GOT3 (cell line): ENCODE measurements at places on chromosomes 11 and 22.

GRCh38 chr11:109416601-109417000 is 5.4 kb upstream of the C11orf87 start:
- DNase-seq, result no peak

DNA sequence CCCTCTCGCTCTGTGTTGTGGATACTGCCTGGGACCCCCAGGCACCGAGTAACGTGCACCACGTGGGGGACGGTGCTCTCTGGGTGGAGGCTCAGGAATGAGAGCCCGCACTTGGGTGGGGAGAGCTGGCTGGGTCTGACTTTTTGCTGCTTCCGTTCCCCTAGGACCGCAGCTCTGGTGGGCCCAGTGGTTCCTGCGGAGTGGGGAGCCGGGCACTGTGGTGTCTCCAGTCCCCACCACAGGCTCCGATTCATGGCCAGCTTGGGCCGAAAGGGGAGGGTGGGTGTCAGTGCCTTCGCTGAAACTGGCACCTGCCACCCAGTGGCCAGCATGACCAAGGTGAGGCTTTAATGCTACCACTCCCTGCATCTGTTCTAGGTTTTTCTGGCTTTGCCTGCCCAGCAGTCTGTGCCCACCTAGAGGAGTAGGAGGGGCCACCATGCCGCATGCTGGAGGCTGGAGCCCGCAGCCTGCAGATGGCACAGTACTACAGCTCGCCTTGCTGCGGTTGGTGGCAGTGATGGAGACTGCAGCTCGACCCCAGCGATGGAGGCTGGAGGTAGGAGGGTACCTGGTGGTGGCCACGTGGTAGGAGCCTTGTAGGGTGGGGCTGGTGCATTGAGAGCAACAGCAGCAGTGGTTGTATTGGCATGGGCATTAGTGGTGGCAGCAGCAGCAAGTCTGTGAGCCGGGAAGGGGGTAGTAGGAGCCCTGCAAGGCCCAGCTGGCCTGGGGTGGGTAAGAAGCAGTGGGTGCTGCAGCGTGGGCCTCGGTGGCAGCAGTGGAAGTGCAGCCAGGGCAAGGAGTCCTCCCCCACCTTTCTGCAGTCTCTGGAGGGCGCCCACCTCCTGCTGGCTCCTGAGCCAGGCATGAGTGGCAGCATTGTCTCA is 118.8 kb upstream of the VPREB1 start:
- no peak for DNase-seq

DNA sequence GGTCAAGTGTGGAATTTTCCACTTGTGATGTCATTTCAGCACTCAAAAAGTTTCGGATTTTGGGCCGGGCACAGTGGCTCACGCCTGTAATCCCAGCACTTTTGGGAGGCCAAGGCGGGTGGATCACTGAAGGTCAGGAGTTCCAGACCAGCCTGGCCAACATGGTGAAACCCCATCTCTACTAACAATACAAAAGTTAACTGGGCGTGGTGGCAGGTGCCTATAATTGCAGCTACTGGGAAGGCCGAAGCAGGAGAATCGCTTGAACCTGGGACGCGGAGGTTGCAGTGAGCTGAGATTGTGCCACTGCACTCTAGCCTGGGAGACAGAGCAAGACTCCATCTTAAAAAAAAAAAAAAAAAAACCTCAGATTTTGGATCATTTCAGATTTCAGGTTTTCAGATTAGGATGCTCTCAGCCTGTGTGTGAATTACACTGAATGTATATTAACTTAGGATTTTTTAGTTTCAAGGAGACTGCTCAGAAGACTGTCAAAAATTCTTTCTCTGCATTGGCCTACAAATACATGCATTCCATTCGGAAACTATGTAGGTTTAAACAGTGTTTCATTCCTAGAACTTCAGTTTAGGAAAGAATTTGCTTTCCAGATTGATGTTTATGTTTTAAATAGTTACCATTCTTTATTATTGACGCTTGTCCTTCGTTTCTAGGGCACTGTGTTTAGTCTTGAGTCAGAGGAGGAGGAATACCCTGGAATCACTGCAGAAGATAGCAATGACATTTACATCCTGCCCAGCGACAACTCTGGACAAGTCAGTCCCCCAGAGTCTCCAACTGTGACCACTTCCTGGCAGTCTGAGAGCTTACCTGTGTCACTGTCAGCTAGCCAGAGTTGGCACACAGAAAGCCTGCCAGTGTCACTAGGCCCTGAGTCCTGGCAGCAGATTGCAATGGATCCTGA is 48.0 kb downstream of the BID start:
- DNase-seq, result no peak

- DNase-seq, result no peak
Measured at GRCh38 chr11:4523666-4524065, 21.3 kb upstream of the OR52M1 start.

GRCh38 chr11:92413757-92414513 is 189.3 kb downstream of the FAT3 start:
- DNase-seq, result no peak

DNA sequence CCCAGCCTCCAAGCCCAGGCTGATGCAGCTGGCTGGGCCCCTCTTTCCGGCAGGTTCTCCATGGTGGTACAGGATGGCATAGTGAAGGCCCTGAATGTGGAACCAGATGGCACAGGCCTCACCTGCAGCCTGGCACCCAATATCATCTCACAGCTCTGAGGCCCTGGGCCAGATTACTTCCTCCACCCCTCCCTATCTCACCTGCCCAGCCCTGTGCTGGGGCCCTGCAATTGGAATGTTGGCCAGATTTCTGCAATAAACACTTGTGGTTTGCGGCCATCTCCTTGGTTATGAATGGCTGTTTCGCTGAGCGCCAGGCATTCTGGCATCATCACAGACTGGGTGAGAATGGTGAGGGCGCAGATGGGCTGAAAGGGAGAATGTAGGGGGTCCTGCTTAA is 3.6 kb downstream of the PRDX5 start:
- no peak for DNase-seq

DNA sequence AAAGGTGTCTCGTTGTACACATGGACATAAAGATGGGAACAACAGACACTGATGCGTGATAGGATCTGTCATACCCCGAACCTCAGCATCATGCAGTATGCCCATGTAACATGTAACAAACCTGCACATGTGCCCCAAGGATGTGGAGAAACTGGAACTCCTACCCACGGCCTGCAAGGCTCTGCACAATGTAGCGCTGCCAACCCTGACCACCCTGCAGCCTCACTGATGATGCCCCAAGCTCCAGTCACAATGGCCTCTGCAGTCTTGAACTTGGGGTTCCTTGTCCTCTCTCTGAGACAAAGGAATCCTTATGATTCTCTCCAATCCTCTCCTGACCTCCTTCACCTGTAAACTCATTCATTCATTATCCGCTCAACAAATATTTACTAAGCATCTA is 14.2 kb downstream of the LMO1 start:
- DNase-seq, result no peak

DNA sequence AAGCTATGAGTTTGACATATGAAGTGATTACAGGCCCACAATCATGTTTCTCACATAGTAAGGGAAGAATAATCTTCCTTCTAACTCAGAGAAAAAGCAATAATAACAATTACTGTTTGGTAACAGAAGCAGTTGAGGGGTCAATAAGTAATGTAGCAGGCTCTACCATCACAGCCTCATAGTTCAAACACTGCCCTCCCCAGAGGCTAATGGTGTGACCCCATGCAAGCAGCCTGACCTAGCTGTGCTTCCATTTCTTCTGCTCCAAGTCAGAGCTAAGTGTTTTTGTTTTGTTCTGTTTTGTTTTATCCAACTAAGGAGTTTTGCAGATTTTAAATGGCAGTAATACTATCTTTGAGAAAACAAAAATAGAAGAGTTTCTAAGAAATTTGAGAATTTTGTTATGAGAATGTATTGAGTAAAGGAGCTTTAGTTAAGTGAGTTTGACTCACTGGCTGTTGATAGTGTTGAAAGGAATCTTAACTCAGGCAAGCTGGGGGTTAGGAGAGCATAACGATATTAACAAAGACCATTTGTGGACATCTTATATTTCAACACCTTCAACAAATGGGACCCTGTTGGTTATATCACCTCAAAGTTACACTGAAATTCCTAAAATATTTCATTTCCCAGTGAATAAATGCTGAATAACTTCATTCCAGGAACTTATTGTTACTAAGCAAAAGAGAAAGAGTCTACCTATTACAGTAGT is 48.5 kb downstream of the GUCY1A2 start:
- no peak for DNase-seq

GRCh38 chr22:27352426-27352825 is 449.1 kb downstream of the MN1 start:
- DNase-seq, result no peak
